Activated T-cell treated with anti-CD3 and anti-CD28 coated beads, Interleukin-2, amount 50 U/mL, for 48 hours (primary cell): ENCODE measurements at places on chromosomes 6 and 20.
A peak's percentile ranks its signal among the peaks of the same experiment; 100 is the strongest.

- DNase-seq = no peak
These were observed 251.8 kb upstream of the CITED2 start for GRCh38 chr6:139625998-139626975.

GRCh38 chr6:90730151-90730673, 143.3 kb upstream of the MAP3K7 start:
- no peak for DNase-seq

GRCh38 chr6:143125864-143126573, 65.3 kb downstream of the AIG1 start:
- DNase-seq = no peak

DNA sequence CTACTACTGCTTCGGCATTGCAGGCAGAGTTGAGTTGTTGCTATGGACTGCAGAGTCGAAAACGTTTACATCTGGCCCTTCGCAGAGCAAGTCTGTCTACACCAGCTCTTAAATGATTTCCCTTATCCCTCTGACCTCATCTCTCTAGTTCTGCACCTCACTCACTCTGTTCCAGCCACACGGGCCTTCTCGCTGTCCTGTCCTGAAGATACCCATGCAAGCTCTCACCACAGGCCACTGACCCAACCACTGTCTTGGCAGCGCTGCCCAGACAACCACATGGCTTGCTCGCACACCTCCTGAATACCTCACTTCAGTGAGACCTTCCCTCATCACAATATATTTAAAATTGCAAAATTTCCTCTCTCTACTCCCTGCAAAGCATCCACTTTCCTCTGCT, 31.4 kb downstream of the B4GALT5 start:
- no peak for DNase-seq

- DNase-seq = no peak
These were observed 267.6 kb upstream of the PRND start for GRCh38 chr20:4454111-4454510.

DNA sequence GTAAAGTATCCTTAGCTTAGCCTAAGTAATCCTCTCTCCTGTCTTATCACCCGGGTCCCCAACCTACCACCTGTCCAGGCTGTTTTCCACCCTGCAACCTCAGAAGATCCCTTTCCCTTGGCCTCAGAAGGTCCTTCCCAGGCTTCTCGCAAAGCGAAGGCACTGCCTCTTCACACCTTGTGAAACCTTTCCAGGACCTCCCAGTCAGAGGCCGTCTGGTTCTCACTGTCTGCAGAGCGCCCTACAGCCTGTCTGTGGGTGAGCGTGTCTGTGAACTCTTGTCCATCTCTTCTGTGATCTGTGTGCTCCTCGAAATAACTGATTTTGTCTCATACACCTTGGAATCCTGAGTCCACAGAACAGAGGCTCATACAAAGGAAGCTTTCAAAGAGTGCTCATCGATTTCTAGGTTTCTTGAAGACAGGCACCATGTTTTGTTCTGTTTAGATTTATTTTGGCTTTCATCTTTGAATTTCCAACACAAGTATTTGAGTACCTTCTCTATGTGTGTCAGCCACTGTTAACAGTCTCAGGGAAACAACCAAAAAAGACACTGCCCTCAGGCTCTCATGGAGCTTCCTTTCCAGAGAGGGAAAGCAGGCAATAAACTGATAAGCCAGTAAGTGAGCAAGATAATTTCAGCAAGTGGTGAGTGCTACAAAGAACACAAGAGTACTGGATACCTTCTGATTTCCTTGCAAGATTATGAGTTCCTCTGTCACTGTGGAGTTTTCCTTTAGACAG, 6.3 kb downstream of the PDE10A start:
- no peak for DNase-seq

DNA sequence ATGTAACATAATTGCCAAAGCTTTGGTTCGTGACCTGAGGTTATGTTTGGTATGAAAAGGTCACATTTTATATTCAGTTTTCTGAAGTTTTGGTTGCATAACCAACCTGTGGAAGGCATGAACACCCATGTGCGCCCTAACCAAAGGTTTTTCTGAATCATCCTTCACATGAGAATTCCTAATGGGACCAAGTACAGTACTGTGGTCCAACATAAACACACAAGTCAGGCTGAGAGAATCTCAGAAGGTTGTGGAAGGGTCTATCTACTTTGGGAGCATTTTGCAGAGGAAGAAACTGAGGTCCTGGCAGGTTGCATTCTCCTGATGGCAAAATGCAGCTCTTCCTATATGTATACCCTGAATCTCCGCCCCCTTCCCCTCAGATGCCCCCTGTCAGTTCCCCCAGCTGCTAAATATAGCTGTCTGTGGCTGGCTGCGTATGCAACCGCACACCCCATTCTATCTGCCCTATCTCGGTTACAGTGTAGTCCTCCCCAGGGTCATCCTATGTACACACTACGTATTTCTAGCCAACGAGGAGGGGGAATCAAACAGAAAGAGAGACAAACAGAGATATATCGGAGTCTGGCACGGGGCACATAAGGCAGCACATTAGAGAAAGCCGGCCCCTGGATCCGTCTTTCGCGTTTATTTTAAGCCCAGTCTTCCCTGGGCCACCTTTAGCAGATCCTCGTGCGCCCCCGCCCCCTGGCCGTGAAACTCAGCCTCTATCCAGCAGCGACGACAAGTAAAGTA, 547 bp upstream of the ESR1 start:
- peak; percentile 19 for DNase-seq

- DNase-seq = peak; percentile 52
These were observed 481 bp downstream of the SERPINB6 start for GRCh38 chr6:2970753-2971419.

- DNase-seq = no peak
These were observed 370.6 kb upstream of the FLRT3 start for GRCh38 chr20:14707865-14708596.

DNA sequence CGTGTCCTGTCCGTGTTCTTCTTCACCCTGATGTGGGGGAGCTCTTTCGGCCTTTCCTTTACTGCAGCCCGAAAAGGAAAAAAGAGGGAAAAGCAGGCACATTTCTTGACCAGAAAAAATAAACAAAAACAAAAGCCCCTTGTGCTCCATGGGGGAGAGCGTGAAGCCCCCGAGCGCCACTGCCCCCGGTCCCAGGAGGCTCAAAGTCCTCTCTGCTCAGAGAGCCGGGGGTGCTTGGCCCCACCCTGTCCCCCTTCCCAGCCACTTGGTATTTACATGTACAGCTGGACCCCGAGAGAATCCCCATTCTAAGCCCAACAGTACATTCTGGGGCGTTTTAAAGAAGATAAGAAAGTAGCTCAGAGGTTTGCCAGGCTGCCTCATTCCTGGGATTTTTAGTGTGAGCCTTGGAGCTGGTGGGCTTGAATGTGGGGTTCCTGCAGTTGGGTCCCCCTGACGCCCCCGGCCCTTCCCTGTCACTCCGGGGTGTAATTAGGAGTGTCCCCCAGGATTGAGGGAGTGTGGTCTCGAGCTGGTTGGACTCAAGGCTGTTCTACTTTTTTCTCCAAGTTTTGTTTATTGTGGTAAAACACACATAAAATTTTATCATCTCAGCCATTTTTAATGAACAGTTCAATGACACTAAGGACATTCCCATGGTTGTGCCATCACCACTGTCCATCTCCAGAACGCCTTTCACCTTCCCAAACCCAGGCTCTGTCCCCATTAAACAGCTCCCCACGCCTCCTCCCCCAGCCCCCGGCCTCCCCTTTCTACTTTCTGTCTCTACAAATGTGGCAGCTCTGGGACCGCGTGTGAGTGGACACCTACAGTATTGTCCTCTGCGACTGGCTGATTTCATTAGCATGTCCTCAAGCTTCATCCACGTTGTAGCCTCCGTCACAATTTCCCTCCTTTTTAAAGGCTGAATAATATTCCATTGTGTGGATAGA, 55.7 kb upstream of the BHLHE23 start:
- no peak for DNase-seq

DNA sequence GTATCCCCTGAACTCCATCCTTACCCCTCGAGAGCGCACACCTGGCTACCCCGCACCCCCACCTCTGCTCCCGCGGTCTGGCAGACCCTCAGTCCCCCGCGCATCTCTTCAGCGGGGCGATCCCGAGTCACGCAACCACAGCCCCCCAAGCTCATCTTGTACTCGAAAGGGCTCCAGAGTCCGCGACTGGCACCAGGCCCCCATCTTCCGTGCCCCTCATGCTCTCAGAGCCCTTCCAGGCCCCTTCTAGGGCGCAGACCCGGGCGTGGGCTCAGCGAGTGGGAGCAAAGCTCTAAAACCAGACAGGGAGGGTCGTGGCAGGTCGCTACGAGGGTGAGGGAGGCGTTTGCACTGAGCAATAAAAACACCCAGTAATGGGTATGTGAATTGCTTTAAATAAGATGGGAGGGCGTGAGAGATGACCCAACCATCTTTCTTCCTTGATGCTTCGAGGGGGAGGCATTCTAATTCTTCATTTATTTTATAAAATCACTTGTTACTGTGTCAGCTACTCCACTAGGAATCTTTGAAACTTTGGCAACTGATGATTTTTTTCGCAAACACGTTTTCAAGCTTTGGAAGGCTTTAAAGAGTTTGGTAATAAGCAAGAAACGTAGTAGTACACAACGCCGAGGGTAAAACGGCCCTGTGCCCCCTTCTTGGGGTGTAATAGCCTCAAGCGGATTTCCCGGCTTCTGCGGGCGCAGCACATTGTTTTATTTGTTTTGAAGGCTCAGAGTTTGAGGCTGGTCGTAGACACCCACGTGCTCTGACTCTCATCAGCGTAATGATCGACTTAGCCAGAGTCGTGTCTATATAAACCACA, 42.6 kb upstream of the SUPT3H start:
- peak; percentile 72 for DNase-seq

- no peak for DNase-seq
These were observed 24.1 kb downstream of the PXT1 start for GRCh38 chr6:36418558-36418957.

- no peak for DNase-seq
These were observed 129.6 kb downstream of the CD24 start for GRCh38 chr6:106844930-106845329.

- DNase-seq = no peak
These were observed 42.0 kb downstream of the TGM2 start for GRCh38 chr20:38123021-38123587.

- DNase-seq = peak; percentile 30
These were observed 34.0 kb upstream of the BMP6 start for GRCh38 chr6:7691675-7692452.

DNA sequence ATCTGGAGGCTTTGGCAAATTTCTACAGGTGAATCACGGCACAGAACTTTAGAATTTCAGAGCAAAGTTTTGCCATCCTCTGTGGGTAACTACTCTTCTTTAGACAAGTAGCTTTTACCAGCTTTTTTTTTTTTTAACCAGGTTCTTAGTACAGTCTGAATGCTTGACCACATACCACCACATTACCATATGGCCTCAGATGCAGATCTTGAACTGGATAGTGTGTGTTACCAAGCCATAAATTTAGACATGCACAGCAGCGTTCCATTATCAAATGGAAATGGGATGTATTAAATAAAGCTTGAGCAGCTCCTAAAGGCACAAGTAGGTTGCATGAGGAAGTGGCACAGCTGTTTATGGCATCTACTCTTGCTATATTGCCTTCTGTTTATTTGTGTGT, 38.3 kb upstream of the PRSS16 start:
- DNase-seq = no peak

DNA sequence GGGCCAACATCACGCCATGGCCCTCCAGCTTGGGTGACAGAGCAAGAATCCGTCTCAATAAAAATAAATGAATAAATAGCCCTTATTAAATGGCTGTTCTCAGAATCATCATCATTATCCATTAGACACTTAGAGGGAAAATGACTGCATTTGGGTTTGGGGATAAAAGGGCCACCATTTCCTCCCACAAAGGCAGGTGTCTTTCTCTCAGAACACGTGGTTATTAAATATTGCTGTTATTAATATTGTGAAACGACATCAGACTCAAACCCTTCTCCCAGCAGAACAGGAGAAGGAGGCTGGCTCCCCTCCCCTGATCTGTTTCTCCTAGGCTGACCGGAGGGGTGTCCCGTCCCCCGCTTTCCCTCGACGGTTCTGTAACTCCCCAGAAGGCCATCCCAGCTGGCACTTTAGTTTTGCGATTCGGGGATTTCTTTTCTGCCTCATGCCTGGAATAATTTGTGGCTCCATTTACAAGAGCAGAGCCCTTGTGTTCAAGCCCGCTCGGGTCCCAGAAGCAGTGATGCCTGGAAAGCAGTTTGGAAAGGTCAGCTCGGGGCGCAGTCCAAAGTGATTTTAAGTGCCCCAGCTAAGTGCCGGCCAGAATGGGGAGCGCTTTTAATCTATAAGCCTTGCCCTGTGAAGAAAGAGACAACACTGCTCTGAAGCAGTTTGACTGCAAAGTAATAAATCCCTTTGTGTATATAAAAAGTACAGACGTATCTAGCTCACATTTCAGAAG, 41.9 kb downstream of the EYA2 start:
- DNase-seq = no peak

DNA sequence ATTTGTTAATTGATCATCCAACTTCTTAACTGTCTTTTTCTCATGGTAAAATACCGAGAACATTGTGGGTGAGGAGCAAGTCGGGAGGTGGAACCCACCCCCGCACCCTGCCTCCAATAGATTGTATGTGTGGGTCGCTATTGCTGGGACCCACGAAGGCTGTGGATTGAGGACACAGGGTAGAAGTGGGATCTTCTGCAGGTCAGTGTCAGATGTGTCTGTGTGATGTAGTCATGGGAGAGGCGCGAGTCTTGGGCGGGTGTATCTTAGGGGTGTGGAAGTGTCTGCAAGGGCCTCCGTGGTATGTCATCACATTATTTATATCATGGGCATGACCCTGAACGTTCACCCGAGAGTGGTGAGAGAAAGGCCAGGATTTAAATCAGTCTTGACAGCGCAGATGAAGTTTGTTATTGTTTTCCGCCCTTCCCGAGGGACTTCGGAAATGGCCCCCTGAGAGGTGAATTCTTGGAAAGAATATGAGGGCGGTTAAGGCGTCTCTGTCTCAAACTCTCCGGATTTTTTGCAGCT, 472 bp upstream of the PAQR8 start:
- DNase-seq = no peak

GRCh38 chr6:37897321-37897720, 77.8 kb downstream of the ZFAND3 start:
- DNase-seq = no peak

- no peak for DNase-seq
These were observed 298.4 kb upstream of the PRDM1 start for GRCh38 chr6:105787747-105788146.

DNA sequence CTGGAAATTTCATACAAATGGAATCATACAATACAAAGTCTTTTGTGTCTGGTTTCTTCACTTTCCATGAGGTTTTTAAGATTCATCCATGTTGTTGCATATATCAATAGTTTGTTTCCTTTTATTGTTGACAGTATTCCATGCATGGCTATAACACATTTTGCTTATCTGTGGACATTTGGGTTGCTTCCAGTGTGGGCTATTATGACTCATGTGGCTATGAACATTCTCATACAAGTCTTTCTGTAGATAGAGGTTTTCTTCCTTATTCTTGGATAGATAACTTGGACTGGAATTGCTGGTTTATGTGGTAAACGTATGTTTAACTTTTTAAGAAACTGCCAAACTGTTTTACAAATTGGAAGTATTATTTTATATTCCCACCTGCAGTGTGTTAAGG, 30.0 kb upstream of the KIF6 start:
- no peak for DNase-seq
